ENCODE measurements at places on chromosomes 7 and 10.

- no peak for DNase-seq
Observed at GRCh38 chr10:44752451-44753441, 158.4 kb upstream of the TMEM72 start.

GRCh38 chr7:50660830-50661175, 95.6 kb upstream of the DDC start:
- no peak for DNase-seq

GRCh38 chr7:98655611-98656010, 38.5 kb downstream of the NPTX2 start:
- DNase-seq: no peak

GRCh38 chr7:9711259-9711918, 1262.3 kb upstream of the PHF14 start:
- no peak for DNase-seq

DNA sequence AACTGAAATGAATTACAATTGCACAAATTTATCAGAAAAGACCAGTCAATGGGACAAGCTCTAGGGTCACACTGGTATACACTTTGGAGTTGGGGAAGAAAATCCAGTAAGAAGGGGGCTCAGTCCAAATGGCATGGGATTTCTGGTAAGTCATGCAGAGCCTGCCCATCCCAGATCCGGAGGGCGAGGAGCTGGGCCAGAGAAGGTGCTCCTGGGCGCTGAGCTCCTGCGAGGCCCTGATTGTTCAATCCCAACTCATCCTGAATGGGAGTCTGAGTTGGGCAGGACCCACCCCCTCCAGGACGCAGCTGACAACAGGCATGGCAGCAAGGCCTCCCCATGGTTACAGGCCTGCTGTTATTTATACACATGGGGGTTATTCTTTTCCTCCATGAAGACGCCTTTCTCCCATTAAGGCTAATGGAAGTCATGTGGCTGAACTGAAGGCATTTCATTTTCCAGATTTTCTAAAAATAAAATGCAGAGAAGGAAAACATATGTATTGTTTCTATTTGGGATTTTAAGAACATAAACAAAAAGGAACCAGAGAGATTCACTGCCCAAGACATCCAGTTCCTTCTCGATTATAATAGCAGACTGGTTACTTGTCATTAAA, 91.1 kb upstream of the ADAM12 start:
- no peak for DNase-seq

DNA sequence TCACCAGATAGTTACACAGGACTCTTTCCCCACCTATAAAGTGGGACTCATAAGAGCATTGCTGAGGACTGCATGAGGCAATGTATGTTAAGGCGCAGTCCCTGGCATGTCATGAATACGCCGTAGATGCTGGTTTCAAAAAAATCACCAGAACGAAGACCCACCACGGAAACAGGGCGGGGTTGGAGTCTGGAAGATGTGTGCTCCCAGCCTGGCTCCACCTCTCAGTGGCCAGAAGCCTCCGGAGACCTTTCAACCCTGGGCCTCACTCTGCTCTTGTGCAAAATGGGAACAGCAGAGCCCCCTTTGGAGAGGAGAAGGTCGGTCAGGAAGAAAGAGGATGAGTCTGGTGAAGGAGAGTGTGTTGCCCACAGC, 12.4 kb upstream of the ZMIZ1 start:
- DNase-seq: no peak

GRCh38 chr10:71398976-71399375, 2.3 kb downstream of the CDH23 start:
- no peak for DNase-seq

GRCh38 chr10:62853710-62854109, 37.5 kb upstream of the EGR2 start:
- no peak for DNase-seq

DNA sequence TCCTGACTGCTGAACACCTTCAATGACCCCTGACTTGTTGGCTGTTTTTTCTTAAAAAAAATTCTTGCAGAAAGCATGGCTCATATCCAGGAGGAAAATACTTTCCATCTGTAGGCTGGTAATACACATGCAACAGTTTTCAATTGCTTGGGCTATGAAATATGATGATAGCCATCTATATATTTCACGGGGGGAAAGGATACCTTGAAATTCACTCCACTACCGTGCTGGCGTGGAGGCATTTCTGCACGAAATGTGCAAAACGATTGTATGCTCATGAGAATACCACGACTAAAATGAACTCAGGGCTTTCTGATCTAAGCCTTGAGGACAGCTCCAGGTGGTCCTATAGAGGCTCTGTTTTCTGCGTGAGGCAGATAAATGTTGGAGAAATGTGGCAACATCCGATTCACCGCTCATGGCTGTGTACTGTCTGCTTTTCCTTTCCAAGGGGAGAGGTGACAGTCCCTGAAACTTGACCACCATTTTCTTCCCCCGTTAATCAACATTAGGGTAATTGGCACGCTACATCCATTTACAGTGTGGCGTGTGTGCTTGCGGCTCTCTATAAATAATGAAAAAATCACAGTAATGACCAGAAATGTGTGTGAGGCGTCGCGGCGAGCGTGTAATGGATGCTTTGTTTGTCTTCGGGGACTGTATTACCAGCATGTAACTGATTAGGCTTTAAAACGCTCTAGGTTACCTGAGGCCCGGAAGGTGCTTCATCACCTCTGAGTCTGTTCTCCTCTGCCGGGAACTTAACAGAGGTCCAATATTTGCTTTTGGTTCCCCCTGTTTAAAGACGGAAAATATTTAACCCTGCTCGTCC, 12.8 kb upstream of the CARD11 start:
- no peak for DNase-seq

DNA sequence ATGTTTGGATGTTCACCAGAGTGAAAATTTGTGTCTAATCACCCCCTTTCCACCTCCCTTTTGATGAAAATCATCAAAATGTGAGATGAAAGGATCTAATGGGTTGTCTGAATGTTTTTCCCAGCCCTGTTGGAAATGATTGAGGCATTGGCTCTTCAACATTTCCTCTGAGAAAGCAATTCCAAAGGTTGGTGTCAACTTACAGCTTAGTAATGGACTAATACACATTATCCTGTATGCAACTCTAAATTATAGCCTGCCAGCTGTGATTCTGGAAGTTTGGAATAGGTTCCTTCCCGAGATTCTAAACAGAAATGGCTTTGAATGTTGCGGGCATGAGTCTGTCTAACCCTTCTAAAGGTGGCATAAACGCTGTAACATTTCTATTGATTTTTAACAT, 152.9 kb downstream of the DYNC1I1 start:
- no peak for DNase-seq

DNA sequence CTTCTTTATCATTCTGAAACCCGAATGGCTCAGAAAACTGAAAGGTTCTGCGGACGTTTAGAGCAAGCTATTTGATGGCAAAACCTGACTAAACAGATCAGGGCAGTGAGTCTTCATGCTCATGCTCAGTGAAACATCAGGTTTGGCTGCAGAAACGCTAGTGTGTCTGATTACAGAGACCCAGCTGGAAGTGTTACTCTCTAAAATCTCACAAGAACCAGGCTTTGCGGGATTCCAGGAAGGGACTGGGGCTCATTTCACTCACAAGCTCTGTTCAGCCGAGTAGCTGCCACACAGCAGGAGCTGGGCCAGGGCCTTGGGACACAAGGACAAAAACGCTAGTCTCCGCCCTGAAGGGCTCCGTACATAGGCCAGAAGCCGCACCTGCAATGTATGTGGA, 2.9 kb downstream of the PITRM1 start:
- no peak for DNase-seq

DNA sequence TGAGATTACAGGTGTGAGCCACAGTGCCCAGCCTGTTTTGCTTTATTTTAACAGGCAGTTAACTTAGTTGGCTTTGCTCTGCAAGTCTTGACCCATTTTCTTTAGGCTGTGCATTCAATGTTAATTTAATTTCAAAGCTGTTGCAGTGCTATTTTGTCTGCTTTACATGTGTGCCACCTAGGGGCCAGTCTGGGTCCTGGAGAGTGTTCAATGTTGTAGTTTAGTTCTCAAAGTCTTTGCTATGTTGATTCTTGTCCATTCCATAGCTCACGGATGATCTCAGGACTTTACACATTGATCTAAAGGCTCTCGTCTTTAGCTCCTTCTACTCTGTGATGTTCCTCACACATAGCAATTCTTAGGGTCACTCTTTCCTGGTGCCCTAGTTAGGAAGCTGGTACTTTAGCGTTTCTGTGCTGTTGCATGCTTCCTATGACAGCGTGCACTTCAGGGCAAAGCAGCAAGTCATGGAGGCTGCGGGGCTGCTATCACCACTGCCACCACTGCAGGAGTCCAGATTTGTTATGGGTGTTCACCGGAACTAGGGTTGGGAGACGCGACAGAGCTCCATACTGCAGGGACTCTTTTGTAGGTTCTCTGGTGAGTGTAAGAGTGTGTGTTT, 16.4 kb upstream of the ABCA13 start:
- DNase-seq: no peak

- DNase-seq: no peak
Observed at GRCh38 chr10:122671355-122671754, 28.3 kb downstream of the C10orf120 start.

- DNase-seq: no peak
Observed at GRCh38 chr10:123298583-123298982, 144.4 kb downstream of the BUB3 start.

DNA sequence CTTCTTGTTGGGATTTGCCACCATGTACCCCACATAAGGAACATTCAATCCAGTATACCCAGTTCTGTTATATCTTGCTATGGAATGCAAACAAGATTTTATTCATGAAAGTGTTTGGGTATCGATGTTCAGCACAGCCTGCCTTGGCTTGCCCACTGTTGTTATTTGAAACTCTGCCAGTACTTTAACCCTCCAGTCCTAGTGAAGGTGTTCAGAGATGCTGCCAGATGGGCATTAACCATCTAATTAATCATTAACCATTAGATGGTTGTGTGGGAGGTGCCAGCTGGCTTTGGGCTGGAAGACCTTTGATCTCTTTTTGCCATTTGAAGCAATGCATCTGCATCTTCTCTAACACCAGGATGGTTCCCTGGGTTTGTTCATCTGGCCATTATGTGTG, 363.0 kb downstream of the SH2D4B start:
- DNase-seq: no peak

- no peak for DNase-seq
Observed at GRCh38 chr10:129319934-129320333, 147.1 kb upstream of the MGMT start.

GRCh38 chr7:51084121-51084520, 232.5 kb downstream of the COBL start:
- DNase-seq: no peak

GRCh38 chr7:79176859-79177477, 276.5 kb downstream of the MAGI2 start:
- peak; percentile 27 for DNase-seq

DNA sequence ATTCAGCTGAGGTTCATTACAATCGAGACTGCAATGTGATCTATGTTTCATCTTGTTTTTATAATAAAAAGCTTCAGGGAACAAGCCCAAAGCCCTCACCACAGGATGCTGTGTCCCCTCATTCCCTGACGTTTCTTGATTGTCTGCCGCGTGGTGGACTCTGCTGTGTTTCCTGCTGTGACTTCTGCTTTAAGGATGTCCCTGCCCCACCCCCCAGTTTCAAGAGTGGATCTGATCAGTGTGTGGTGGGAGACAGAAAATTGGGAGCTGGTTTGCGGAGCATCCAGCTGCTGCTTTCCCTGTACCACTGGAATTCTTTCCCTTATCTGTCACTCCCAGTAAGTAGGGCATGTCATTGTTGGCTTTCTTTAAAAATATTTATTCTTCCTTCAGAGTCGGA, 86.2 kb downstream of the CREM start:
- DNase-seq: no peak

- no peak for DNase-seq
Observed at GRCh38 chr10:86855513-86855912, 99.1 kb downstream of the BMPR1A start.

DNA sequence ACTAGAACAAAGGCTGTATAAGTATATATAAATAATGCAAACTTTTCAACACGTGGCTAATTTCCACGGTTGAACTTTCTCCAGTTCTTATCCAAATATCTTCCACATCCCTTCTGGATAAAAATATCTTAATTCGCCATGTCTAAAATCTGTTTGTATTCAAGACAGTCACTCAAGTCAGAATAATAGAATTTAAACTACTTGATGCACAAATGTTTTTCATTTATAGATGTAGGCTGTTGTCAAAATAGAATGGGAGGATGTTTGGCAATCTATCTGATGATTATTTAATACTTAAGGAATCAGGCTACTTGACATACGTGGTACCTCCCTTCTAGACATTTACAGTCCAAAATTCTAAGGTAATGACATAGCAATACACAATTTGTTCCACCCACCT, 204.3 kb downstream of the TWIST1 start:
- DNase-seq: no peak

DNA sequence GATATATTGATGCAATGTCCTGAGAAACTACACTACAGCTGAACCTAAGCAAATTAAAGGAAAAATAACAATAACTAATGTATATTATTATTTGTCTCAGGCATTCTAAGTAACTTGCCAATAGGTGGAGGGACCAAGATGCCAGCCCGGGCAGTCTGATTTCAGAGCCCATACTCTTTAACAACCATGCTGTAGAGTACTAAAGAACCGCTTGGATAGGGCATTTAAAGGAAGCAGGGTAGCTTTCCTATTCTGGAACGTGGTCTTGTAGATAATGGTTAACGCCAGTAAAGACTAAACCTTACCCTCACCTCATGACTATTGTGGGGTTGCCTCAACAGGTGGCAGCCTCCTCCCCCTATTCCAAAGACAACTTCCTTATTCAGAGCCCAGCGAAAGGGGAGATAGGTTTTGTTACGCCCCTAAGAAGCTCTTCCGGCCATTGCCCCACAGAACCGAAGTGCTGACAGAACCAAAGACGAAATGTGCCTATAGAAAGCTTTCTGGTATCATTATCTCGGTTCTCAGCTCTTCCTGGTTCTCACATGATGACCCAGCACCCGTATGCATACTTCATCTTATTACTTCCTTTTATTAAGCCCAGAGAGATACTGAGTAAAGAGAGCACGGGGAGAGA, 707 bp upstream of the C1GALT1 start:
- DNase-seq: peak; percentile 46

DNA sequence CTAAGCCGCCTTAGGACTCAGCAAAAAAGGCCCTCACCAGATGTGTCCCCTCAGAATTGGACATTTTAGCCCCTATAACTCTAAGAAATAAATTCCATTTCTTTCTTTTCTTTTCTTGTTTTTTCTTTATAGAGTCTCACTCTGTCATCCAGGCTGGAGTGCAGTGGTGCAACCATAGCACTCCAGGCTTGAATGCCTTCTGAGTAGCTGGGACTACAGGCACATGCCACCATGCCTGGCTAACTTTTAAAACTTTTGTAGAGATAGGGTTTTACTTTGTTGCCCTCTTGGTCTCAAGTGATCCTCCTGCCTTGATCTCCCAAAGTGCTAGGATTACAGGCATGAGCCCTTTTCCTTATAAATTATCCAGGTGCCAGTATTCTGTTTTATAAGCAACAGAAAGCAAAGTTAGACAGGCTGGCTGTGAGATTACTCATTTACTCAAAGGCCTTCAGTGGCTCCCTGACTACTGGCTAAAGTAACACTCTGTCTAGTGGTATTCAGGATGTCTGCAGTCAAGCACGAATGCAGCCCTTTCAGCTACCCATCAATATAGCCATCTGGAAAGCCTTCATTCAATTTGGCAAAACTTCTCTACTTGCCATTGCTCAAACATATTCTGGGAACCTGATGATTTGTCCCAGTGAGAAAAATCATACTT, 128.6 kb downstream of the ICA1 start:
- no peak for DNase-seq

Data from renal cortex interstitium (tissue), 15 donors.